ENCODE measurements at places on chromosomes 7 and 10.

GRCh38 chr10:80265740-80266512, 23.5 kb downstream of the MAT1A start:
- DNase-seq: no peak

- no peak for DNase-seq
Observed at GRCh38 chr7:84729284-84729683, 457.6 kb downstream of the SEMA3D start.

DNA sequence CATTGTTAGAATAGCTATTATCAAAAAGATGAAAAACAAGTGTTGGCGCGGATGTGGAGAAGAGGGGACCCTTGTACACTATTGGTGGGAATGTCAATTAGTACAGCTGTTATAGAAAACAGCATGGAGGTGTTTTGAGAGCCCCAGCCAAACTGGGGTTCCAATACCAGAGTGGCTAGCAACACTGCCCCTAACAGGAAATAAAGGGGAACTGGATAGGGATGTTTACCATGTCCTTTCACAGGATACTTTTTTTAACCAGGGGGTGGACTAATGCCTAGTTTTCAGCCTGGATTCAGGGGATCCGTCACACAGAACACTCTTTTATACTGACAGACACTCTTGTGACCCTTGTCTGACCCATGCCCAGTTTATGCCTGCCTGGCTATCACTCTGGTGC, 6.9 kb upstream of the GSTK1 start:
- no peak for DNase-seq

- peak; percentile 52 for DNase-seq
Observed at GRCh38 chr10:22315455-22316285, 518 bp upstream of the COMMD3 start.

GRCh38 chr10:37975401-37975991, 951 bp downstream of the ZNF25 start:
- peak; percentile 14 for DNase-seq

- DNase-seq: no peak
Observed at GRCh38 chr7:130418306-130418705, 22.5 kb downstream of the CEP41 start.

DNA sequence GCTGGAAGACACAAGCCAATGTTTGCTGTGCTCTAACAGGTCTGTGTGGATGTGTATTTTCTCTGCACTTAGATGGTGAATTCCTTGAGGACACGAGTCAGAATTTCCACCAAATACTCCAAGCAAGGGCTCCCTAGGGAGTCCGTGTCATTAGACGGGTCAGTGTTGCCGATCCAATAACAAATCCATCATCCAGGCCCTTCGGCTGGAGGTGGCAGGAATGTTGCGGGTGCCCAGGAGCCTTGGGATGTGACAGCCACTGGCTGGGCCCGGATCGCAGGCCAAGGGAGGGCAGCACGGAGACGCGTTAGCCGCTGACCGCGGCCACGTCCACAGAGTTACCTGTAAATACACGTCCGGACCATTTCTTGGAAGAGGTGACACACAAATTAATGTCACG, 186.8 kb downstream of the WDR37 start:
- DNase-seq: no peak

DNA sequence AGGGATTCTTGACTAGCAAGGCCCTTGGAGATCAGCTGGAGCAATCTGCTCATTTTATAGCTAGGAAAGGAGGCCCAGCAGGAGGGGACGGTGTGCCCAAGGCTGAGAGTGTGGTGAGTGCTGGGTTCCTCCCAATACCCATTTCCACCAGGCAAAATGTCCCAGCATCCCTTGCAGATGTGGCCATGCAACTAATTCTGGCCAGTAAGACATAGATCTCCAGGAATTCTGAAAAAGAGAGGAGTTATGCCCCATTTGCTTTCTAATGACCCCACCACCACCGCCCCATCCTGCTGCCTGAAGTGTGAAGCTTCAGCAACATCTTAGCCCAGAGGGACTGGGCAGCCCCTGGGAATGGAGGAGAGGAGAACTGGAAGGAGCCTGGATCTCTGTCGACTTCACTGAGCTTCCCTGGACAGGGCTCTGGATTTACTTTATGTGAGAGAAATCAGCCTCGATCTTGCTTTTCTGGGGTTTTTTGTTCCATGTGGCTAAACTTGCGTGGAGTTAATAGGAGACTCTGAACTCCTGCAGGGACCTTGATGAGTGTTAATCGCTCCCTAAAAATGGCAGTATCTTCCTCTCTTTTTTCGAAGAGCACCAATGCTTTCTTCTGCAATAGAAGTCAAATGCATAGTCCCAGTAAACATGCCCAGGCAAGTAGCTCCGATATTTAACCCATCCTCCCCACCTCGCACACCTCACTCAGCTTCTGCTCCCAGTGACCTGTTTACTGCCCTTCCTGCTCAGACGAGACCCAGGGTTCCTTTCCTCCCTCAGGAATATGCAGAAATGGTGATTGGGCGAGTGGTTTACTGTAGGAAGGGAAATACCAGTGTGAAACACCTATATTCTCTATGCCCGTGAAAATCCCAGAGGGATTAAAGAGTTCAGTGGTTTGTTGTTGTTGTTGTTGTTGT, 127.5 kb upstream of the GPR26 start:
- DNase-seq: peak; percentile 5

GRCh38 chr10:49177391-49178355, 10.5 kb downstream of the TMEM273 start:
- DNase-seq: no peak

DNA sequence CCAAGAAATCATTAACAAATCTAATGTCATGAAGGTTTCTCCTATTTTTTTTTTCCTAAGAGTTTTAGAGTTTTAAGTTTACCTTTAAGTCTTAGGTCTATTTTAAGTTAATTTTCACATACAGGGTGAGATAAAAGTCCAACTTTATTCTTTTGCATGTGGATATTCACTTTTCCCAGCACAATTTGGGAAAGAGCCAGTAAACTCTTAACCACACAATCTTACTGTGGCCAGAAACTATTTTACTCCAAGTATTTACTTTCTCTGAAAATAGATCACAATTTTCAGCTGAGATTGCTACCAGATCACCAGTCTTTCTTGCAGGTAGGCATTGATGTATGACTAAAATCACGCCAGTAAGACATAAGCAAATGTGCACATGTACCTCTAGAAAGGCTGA, 728.5 kb downstream of the TNS3 start:
- DNase-seq: no peak

DNA sequence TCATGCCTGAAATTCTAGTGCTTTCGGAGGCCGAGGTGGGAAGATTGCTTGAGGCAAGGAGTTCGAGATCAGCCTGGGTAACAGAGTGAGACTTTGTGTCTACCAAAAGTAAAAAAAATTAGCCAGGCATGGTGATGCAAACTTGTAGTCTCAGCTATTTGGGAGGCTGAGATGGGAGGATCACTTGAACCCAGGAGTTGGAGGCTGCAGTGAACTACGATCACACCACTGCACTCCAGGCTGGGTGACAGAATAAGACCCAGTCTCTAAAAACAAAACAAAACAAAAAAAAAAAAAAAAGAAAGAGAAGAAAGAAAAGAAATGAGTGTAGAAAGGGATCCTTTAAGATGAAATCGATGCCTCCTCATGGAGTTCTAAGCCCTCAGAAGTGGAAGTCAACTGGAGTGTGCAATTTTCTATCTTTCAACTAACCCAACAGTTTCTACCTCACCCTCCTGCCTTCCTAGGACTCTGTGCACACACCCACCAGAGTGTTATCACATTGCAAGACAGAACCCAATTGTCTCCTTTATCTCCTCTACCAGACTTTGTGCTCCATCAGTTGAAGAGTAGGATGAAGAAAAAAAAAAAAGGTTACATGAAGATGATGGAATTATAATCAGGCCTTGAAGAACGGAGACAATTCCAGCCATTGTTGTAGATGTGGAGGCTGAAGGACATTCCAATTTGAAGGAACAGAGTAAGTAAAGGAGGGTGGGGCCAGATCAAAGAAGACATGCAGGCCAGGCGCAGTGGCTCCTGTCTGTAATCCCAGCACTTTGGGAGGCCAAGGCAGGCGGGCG, 26.9 kb downstream of the NYAP1 start:
- no peak for DNase-seq
